ENCODE measurements at places on chromosomes 16 and 17.

- DNase-seq, result peak; percentile 39
Measured at GRCh38 chr16:30761427-30761927, 385 bp downstream of the CFAP119 start.

- DNase-seq, result no peak
Measured at GRCh38 chr17:69523244-69523861, 108.9 kb downstream of the MAP2K6 start.

- no peak for DNase-seq
Measured at GRCh38 chr16:73000020-73000906, 47.7 kb downstream of the ZFHX3 start.

DNA sequence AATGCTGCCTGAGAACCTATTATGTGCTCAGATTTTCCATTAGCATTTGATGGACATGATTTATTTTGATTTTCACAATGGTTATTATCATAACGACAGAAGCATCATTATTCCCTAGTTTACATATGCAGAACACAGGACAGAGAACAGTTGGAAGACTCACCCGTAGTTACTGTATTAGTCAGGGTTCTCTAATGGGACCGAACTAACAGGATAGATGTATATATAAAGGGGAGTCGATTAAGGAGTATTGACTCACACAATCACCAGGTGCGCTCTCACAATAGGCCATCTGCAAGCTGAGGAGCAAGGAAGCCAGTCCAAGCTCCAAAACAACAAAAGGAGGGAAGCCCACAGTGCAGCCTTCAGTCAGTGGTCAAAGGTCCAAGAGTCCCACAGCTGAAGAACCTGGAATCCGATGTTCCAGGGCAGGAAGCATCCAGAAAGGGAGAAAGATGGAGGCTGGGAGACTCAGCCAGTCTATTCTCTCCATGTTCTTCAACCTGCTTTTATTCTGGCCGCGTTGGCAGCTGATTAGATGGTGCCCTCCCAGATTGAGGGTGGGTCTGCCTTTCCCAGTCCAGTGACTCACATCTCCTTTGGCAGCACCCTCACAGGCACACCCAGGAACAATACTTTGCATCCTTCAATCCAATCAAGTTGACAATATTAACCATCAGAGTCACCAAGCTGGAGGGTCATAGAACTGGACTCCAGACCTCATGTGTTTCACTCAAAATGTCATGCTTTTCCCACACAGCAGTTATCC is 92.7 kb upstream of the XYLT1 start:
- DNase-seq, result no peak

DNA sequence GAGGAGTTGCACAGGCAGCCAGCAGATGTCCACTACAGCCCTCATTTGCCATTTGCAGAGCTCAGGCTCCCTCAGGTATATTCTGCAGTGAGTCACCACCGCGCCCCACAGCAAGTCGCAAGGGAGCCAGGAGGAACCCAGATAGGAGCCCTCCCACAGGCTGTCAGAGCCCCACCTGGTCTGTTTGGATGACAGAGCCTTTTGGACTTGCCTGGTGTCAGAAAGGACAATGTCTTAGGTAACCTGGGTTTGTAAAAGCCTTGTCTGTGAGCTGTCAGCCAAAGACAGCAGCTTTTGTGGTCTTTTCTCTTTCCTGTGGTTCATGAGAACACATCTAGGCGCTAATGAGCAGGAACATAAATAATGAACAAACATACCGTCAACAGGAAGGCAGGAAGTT is 70.9 kb downstream of the GNAO1 start:
- peak; percentile 63 for DNase-seq

- no peak for DNase-seq
Measured at GRCh38 chr17:14301279-14302090, 604 bp downstream of the HS3ST3B1 start.

GRCh38 chr17:73564843-73565242 is 79.4 kb downstream of the SDK2 start:
- DNase-seq, result no peak

DNA sequence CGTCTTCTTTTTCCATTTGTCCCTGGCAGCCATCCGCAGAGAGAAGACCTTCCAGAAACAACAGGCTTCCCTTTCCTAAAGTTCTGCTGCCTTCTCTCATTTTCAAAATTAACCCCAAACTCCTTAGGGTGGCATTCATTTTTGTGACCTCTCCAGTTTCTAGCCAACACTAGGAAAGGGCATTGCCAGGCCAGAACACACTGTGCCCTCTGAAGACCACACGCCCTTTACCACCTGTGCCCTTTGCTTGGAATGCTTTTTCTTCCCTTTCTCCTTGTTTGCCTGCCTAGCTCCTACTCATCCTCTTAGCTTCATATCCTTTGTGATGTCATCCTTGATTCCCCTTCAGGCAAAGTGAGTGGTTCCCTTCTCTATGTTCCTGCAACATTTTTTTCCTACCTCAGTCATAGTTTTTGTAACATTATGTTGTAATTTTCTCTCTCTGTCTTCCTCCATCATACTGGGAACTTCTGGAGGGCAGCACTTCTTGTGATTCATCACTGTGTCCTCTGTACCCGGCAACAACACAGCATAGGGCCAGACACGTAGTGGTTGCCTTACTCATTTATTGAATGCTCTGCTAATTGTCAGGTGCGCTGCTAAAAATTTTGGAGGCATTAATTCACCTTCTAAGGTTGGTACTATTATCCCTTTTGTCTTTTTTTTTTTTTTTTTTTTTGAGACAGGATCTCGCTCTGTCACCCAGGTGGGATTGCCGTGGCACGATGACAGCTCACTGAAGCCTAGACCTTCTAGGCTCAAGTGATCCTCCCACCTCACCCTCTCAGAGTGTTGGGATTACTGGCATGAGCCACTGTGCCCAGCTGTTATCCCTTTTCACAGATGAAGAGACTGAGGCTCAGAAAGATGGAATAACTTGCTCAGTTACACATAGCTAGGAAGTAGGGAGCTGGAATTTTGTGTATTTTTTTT is 1.0 kb downstream of the KAT8 start:
- no peak for DNase-seq

- no peak for DNase-seq
Measured at GRCh38 chr17:35693662-35694061, 37.8 kb upstream of the RASL10B start.

DNA sequence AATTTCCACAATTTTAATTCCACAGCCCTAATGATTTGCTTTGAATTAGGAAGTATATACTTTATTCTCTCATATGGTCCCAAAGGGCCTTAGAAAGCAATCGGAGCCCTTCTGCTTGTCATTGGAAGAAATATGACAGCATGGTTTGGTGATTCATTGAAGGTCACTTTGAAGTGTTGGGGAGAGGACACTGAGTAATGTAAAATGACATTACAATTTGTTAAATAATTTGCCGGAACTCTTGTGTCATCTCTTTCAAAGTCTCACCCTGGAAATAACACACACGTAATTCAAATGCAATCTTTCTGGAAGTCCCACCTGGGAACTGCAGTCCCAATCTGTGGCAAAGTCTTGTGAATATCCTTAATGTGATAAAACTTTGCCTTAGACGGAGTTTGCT is 59.8 kb downstream of the BMERB1 start:
- no peak for DNase-seq

DNA sequence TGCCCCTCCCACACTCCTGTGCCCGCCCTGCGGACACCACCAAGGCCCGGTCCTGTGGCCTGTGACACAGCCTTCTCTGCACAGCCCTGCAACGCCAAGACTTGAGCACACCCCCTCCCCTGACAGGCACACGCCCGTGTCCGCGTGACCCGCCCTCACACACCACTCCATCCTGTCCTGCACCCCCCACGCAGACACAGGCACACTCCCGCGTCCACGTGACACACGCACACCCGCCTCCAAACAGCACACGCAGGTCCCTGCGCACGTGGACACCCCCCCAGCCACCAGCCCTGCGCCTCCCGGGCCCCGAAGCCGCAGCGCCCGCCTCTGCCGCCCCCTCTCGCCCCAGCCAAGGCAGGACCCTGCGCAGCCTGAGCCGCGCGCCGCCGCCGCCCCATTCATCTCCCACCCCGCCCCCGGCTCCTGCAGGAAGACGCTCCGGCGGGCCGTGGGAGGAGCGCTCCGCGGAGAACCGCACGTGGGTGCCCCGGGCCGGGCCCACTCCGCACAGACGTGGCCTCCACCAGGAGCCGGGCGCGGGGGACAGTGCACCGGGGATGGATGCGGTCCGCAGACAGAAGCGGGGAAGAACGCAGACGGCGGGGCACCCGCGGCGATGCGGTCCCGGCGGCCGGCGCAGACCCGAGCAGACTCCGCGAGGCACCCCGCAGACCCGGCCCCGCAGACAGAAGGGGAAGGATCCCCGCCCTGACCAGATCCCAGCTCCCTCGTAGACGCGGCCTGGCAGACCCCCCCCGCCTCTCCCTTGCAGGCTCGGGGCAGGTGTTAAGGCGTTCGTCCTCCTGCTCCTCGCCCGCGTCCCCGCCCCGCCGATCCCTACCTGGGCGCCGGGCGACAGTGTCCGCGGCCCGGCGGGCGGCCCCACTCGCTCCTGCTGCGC is 506 bp downstream of the CAMKK1 start:
- DNase-seq, result peak; percentile 77

DNA sequence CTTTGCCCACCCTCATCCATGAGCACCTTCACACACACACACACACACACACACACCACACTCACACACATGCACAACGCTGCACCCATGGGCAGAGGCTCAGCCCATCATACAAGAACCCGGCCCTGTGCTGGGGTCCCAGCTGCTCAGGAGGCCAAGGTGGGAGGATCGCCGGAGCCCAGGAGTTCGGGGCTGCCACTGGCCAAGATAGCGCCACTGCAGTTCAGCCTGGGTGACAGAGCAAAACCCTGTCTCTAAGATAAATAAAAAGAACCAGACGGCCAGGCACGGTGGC is 3.4 kb upstream of the FSCN2 start:
- no peak for DNase-seq

All from activated gamma-delta T cell treated with Interleukin-2 at 50 U/mL for 16 hours (primary cell).